ENCODE measurements at places on chromosomes 7 and 10.

GRCh38 chr10:88531392-88532052 lies 51.6 kb downstream of the RNLS start:
- DNase-seq: no peak

DNA sequence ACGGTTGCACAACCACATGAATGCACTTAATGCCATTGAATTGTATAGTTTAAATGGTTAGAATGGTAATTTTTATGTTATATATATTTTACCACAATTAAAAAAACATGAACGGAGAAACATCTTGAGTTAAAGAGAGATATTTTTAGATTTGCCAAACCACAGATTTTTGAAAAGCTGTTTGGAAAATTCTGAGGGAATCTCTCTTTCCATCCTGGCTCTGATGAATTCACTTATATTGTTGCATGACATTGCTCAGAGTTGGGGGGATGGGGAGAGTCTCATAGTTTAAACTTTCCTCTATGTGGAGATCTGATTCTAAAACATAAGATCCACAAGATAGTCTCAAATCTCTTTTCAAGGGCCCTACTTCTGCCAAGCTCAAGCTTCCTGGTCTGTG lies 275.0 kb upstream of the NPVF start:
- no peak for DNase-seq

GRCh38 chr10:35351021-35351420 lies 14.7 kb downstream of the CCNY start:
- no peak for DNase-seq

DNA sequence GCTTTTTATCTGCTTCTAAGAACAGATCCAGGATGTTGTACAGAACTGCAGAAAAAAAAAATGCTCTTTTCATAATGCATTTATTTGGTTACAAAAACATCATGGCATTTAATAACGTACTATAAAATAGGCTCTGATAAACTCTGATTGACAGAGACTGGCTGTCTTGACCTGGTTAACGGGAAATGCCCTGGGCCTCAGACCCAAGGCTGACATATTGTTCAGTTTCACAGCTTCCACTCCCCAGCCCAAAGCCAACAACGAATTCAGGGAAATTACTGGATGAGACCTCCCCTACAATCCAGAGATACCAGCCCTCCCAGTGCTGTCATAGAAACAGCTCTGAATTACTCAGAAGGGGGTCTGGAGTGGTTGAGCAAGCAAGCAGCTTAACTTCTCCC lies 260.1 kb downstream of the CREB5 start:
- DNase-seq: no peak

GRCh38 chr7:24718977-24719491 lies 38.2 kb downstream of the GSDME start:
- DNase-seq: no peak

DNA sequence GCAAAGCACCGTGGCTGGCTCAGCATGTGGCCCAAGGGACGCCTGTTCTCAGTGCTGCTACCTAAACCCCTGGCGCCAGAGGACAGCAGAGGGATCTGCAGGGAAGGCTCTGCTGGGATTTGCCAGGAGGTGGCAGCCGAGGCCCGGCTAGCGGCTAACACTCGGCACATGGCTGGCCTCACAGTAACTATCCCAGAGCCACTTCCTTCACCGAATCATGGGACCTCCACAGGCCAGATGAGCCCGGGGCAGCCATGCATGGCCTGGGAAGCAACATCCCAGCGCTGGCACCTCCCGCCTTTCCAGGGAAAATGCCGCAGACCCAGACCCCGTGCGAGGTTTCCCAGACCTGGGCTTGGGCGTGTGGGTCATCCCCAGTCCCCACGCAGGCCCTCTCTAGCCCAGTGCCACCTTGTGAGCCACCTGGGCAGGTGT lies 36.4 kb downstream of the DPYSL4 start:
- DNase-seq: peak; percentile 80

- no peak for DNase-seq
Observed at GRCh38 chr7:148447221-148447849, 143.2 kb upstream of the C7orf33 start.

GRCh38 chr7:132730105-132730504 lies 153.8 kb upstream of the PLXNA4 start:
- DNase-seq: no peak

GRCh38 chr7:155170331-155170730 lies 100.2 kb downstream of the HTR5A start:
- no peak for DNase-seq

DNA sequence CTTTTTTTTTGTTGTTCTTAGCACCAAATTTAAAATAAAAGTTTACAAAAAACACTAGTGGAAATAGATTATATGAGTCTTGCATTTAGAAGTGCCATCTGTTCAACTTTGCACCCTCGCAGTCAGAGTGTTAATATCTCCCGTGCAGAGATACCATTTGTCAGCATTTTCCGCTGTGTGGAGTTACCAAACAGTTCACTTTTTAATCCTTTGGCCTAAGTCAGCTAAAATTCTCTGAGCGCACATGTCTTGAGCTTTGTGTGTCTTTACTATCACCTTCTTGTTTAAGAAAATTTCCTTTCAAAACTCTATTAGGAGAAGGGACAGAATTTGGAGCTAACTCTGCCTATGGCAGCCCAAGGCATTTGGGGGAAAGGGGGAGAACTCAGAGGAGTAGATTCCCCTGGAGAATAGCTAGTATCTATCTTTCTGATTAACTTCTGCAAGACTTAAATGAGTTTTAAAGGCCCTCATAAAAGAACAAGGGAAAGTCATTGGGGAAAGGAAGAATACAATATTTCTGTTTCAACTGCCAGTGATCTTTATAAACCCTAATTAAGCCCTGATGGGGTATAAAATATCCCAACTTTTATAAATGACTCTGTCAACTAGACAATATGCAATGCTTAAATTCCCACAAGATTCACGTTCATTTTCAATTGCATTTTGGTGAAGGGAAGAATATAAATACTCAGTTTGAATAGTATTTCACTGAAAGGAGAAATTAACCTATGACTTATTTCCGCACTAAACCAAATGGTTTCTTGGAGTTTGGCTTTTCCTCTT lies 114.9 kb upstream of the RAB11FIP2 start:
- DNase-seq: no peak

DNA sequence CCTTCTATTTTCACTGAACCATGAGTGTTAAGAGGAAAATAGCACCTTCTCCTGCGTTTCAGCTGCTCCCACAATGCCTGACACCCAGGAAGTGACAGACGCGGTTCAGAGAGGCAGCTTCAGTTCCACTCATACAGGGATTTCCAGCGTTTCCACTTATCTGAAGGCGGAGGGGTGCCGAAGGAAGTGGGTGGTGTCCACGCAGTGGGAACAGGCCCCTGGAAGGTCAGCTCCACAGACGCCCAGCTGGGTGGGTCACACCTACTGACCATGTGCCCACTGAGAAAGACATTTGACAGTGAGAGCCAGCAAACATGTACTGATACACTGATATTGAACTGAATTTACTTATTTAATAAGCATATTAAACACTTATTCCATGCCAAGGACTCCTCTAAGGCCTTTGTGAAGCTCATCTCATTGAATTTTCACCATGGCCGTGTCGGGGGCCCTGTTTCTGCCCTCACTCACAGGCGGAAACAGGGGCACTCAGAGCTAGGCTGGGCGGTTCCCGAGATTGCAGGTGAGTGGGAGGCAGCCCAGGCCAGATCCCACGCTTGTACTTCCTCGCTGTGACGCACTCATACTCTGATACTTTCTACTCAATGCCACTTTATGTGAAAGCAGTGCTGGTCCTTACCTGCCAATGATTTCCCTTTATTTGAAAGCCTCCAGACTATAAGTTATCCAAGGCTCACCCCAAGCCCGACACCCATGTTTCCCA lies 96.8 kb downstream of the TCERG1L start:
- DNase-seq: no peak

- DNase-seq: no peak
Observed at GRCh38 chr10:107767185-107767584, 602.7 kb upstream of the SORCS1 start.

- DNase-seq: no peak
Observed at GRCh38 chr7:21543528-21544302, 876 bp downstream of the DNAH11 start.

DNA sequence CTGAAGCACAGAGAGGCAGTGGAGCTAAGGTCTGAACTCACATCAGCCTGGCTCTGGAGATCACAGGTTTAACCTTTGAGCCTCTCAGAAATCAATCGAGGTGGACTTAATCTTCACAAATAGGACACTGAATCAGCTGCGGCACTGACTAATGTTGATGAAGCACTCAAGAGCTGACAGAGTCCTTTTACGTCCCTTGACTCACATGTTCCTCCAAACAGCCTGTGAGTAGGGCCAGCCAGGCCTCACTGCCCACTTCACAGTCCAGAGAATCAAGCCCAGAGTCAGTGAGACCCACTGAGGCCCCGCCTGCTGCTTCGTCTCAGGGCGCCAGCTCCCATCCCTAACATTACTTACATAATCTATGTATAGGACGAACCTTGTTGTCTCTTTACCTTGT lies 63.1 kb downstream of the TNS3 start:
- no peak for DNase-seq

GRCh38 chr7:142437741-142438140 lies 179.9 kb upstream of the PRSS58 start:
- no peak for DNase-seq

GRCh38 chr7:112547916-112548315 lies 67.1 kb downstream of the LSMEM1 start:
- DNase-seq: no peak

DNA sequence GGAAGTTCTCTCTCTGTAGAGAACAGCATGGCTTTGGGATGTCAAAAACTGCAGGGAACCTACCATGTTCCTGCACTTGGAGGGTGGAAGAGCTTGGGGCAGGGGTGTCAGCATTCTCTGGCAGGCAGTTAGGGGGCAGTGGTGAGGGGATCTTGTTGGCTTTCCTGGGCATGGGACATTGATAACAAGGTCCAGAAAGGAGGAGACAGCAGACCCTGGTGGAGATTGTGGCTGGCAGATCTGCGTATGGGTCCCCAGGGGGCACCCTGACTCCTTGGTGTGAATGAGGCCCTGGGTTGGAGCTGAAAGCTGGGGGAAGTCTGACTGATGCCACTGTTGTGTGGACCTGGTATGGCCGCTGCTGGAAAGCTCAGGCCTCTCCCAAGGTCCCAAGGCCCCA lies 22.9 kb upstream of the CAMK2B start:
- DNase-seq: no peak

DNA sequence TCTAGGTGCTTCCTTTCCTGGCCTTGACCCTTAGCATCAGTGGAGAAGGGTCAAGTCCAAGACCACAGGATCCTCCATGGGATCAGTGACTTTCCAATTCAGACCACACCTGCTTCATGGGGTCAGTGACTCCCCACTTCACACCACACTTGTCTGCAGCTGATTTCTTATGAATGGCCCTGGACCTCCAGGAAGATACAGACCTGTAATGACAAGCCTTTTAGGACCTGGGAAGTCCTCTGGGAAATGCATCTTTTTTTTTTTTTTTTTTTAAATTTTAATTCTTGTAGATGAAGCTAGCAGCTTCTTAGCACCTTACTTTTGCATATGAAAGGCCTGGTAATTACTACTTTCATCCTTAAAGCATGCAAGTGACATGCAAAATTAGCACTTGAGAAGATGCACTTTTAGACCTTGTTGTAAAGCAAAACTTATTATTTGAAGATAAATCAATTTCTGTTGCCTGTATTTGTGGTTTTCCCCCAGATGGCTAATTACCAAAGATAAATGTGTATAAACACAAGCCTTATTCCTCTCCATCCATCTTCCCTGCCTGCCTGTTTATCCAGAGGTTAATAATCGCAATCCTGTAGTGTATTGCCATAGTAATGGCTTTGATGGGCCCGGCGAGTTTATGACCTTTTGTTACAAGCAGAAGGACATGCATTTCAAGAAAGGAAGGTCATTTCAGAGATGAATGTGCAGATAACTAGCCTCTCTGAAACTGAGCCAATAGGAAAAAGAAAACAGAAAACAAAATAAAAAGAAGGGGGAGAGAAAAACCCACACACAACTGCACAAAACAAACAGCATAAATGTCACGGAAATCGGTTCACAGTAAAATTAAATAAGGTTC lies 1018.7 kb downstream of the TYW1 start:
- no peak for DNase-seq

DNA sequence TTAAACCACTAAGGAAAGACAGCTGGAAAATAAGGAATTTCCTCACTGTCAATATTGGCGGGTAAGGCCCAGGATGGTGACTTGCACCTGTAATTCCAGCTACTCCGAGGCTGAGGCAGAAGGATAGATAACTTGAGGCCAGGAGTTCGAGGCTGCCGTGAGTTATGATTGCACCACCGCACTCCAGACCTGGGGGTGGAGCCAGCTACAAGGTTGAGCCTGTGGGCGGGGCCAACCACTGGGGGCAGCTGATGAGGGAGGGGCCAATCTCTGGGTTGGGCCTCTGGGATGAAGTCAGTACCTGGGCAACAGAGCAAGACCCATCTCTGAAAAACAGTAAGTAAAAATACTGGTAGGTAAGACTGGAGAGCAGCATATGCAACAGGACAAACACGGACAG lies 80.1 kb upstream of the ADO start:
- DNase-seq: no peak

DNA sequence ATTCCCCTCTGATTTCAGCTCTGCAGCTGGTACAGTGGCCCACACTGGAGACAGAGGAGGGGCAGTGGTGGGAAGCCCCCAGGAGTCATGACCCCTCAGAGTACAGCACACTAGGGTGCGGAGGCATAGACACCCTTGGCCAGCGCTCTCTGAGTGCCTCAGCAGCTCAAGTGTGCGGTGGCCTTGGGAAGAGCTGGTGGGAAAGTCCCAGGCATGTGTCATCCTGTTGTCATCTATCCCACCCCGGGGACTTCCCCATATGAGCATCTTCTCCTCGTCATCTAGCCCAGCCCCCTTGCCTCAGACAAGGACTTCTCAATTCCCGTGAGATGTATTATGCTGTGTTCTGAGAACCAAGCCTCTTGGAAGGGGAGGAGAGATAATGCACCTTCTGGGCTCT lies 15.6 kb upstream of the PPIF start:
- DNase-seq: no peak

DNA sequence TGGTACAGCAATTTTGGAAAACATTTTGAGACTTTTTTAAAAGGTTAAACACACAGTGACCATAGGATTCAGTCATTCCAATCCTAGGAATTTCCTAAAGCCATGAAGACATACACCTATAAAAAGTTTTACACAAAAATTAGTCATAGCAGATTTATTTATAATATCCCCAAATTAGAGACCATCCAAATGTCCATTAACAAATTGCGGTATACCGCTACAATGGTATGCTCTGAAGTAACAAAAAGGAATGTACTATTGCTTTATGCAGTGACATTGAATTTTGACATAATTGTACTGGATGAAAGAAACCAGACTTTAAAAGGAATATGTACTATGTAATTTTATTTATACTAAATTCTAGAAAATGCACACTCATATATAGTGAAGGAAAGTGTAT lies 362.8 kb downstream of the HGF start:
- DNase-seq: no peak
